CD4-positive, alpha-beta T cell treated with Interferon alpha-2 for 1 hour (primary cell): ENCODE measurements at places on chromosomes 11 and 22.

GRCh38 chr22:19626042-19626587, 88.2 kb upstream of the SEPTIN5 start:
- DNase-seq, result no peak

DNA sequence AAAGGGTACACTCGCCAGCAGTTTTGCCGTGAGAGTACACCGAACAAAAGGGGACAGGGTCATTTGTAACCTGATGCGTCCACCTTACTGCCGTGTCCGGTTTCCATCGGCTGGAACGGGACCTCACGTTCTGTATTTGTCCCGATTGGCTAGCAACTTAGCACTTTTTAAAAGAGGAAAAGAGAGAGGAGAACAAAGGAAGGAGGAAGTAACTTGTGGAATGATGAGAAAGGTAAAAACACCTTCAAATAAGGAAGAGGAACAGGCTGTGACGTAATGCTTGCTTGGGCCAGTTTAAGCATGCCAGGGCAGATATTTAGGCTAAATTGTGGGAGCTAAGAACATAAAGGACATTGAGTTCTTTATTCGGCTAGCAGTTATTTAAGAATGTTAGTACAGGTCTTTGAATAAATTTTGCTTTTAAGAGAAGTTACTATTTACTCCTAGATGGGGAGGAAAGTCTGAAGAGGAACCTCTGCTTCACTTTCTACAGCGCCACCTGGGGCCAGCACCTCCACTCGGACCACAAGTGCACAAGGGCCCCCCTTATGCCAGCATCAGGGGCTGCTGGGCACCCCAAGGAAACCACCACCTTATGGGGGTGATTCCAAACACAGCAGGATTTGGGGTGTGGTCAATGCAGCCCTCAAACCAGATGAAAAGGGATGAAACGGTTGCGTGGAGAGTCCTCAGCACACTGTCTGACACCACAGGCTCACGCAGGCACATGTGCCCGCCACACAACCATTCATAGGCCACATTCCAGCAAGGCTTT, 5.8 kb downstream of the ARSA start:
- DNase-seq, result peak; percentile 51

DNA sequence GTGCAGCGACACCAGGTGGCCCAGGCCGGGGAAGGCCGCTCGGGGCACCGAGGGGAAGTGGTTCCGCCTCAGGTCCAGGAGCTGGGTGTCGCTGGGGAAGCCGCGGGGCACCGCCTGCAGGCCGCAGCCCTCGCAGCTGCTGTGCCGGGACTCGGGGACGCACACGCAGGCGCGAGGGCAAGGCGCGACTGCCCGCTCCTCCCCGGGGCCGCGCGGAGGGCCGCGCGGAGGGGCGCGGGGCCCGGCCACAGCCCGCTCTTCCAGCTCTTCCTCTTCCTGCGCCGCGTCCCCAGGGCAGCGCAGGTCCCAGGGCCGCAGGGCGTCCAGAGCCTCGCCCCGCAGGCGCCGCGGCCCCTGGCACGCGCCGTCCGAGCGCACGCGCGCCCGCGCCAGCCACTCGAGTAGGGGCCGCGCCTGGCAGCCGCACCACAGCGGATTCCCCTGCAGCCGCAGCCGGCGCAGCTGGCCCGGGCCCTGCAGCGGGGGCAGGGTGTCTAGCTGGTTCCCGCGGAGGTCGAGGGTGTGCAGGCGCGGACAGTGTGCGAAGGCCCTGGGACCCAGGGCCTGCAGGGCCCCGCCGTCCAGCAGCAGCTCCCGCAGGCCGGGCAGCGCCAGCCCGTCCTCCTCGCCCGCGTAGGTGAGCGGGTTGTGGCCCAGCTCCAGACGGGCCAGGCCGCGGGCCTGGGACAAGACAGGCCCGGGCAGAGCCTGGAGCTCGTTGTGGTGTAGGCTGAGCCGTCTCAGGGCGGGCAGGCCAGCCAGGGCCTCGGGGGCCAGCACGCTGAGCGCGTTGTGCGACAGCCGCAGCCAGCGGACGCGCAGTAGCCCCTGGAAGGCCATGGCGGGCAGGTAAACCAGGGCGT, 2.8 kb downstream of the CHADL start:
- DNase-seq, result peak; percentile 86

DNA sequence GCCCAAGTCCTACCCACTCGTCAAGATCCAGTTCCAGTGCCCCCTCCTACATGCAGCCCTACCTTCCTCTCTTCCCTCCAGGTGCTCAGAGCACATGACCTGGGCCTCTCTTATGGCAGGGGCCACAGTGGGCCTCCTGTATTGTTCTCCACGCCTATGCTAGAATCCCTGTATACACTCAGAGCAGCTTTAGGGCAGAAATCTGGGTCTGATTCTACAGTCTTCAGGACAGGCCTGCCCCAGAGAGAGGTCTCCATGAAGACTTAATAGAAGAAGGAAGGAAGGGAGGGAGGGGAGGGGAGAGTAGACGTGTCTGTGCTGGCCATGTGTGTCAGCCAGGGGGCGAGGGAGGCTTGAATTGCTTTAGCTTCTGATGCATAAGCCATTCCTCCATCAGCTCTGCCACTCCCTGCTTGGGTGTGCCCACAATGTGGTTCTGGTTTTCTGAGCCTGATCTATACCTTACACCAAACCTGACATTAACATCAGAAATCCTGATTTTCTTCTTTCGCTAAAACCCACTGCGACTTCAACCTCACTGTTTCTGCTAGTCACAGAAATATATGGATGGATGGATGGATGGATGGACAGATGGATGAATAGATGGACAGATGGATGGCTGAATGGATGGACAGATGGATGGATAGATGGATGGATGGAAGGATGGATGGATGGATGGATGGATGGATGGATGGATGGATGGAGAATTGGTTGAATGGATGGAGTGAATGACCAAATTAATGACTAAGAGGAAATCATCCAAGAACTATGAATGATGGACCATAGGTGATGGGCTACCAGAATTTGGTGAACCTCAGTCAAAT, 56.6 kb upstream of the PRDM11 start:
- DNase-seq, result no peak

DNA sequence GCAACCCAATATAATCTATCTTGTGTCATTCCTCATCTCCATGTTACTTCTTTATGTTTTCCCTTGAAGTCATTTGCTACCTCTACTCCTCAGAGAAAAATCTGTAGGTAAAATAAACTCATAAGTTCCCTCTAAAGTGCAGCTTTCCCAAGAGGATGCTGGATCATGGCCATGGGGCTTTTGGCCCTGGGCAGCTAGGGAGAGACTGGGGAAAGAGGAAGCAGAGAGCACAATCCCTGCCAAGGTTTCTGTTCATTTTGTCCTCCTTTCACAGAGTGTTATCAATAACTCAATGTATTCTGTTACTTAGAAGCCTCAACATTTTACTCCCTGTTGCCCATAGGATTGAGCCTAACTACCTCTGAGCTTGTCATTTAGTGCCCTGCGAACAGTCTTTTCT, 9.0 kb downstream of the RNF121 start:
- no peak for DNase-seq

GRCh38 chr22:23098718-23099530, 28.6 kb downstream of the GNAZ start:
- DNase-seq, result no peak
